HFFc6 (cell line): ENCODE measurements at places on chromosomes 6 and 20. TPM values are rescaled to one million over a fixed set of nuclear protein-coding genes. Genes with fewer than 3 reads are reported as not detected.

Gene FANCE
- 7.2 to 10.5 TPM (median 9.7 TPM) in 3 replicates for total RNA-seq

DNA sequence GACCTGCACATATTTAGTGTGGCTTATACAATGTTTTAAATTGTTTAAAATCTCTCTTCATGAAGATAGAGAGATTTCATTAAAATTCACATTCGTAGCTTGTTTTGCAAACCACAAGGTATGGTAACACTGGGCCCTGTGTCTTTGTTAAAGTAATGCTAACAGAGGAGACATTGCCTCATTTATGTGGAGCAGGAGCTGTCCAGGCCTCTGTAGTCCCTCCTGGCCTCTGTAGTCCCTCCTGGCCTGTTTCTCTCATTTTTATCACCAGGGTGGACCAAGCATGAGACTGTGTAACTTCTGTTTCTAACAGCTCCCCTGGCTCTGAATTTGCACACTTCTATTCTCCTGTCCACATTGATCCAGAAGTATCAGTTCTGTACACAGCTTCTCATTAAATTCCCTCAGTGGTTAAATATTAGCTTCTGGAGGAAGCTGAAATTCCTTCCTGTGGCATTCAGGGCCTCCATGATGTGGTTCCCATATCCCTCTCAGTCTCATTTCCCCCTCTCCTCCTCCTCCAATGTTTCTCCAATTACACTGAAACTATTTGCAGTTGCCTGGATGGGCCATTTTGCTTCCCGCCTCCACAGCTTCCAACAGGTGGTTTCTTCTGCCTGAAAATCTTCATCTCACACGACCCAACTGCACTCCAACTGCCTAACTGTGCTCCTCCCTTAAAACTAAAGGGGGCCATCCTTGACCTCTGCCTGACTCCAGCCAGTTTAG, 340.4 kb downstream of the SYNE1 start:
- H3K36me3 ChIP-seq = peaks cover 20% of the 10 kb centered on the region
- no peak for DNase-seq
- H3K27ac ChIP-seq = peak overlapping the region; percentile 34; the same call in 1 of the 2 replicates
- no peaks in the 10 kb centered on the region; the same call in 1 of the 2 replicates for H3K27me3 ChIP-seq
- H3K4me1 ChIP-seq = peaks cover 50% of the 10 kb centered on the region

Gene RAET1G
- total RNA-seq = 0.80 and 0.86 TPM in 2 replicates

Gene ATAT1
- total RNA-seq = 5.2 to 8.4 TPM (median 7.4 TPM) in 3 replicates

GRCh38 chr20:25632940-25633790, 9.4 kb upstream of the NANP start:
- peaks cover 51% of the 10 kb centered on the region for H3K4me1 ChIP-seq
- H3K4me3 ChIP-seq = peak overlapping the region; percentile 65
- DNase-seq = peak; percentile 84
- peak overlapping the region; percentile 89 for H3K27ac ChIP-seq

GRCh38 chr6:90860822-90861601, 274.1 kb upstream of the MAP3K7 start:
- H3K36me3 ChIP-seq = no peaks in the 10 kb centered on the region
- H3K4me1 ChIP-seq = no peaks in the 10 kb centered on the region; the same call in 1 of the 2 replicates
- DNase-seq = no peak

DNA sequence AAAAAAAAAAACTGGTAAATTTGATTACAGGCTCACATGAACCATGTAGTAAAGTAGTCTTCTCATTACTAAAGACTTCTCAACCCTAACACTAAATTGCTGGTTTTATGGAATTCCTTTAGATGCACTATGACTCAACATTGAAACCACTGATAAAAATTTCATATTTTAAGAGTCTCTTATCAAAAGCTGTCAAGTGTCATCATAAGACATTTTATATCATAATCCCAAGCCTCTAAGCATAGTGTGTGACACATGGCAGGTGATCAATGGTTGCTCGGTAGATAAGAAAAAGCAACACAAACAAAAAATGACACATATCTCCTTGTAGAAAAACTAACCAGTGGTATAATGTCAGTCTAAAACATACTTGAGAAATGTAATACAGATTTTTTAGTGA, 258.4 kb downstream of the RNGTT start:
- DNase-seq = peak; percentile 1
- no peaks in the 10 kb centered on the region; the same call in 1 of the 2 replicates for H3K27me3 ChIP-seq
- H3K36me3 ChIP-seq = peaks cover 5% of the 10 kb centered on the region
- H3K4me1 ChIP-seq = peaks cover 11% of the 10 kb centered on the region

GRCh38 chr6:166595949-166596348, 9.5 kb upstream of the RAMACL start:
- peaks cover 72% of the 10 kb centered on the region for H3K4me1 ChIP-seq
- peak overlapping the region; percentile 98 for H3K27ac ChIP-seq
- H3K27me3 ChIP-seq = no peaks in the 10 kb centered on the region
- H3K36me3 ChIP-seq = peaks cover 4% of the 10 kb centered on the region; the same call in 1 of the 2 replicates
- no peak for DNase-seq

- peak; percentile 49 for DNase-seq
- peaks cover 33% of the 10 kb centered on the region for H3K36me3 ChIP-seq
- peak overlapping the region; percentile 80 for H3K27ac ChIP-seq
- H3K27me3 ChIP-seq = peaks cover 11% of the 10 kb centered on the region
- H3K4me1 ChIP-seq = peaks cover 40% of the 10 kb centered on the region
These were observed 560 bp downstream of the YTHDF1 start for GRCh38 chr20:63215101-63216040.

- peaks cover 32% of the 10 kb centered on the region for H3K27me3 ChIP-seq
- no peak for DNase-seq
- peaks cover 5% of the 10 kb centered on the region for H3K4me1 ChIP-seq
- H3K36me3 ChIP-seq = no peaks in the 10 kb centered on the region
These were observed at the start of gene PPP1R14C for GRCh38 chr6:150142670-150143515. Gene PPP1R14C (plus strand): TSS chr6:150143044. CDS start chr6:150143193, 149 bp downstream.

GRCh38 chr6:7033202-7033601, 74.6 kb upstream of the RREB1 start:
- H3K4me1 ChIP-seq = no peaks in the 10 kb centered on the region
- no peak for DNase-seq
- H3K36me3 ChIP-seq = no peaks in the 10 kb centered on the region
- peaks cover 19% of the 10 kb centered on the region for H3K27me3 ChIP-seq

GRCh38 chr6:120077489-120077888, 727.9 kb upstream of the MAN1A1 start:
- DNase-seq = no peak
- H3K4me1 ChIP-seq = no peaks in the 10 kb centered on the region
- H3K4me3 ChIP-seq = no peak overlapping the region

- H3K4me1 ChIP-seq = peaks cover 15% of the 10 kb centered on the region
- no peak overlapping the region for H3K4me3 ChIP-seq
- peak; percentile 9 for DNase-seq
- peaks cover 1% of the 10 kb centered on the region; the same call in 1 of the 2 replicates for H3K27me3 ChIP-seq
These were observed 221.8 kb upstream of the FAM83B start for GRCh38 chr6:54624779-54625178.

DNA sequence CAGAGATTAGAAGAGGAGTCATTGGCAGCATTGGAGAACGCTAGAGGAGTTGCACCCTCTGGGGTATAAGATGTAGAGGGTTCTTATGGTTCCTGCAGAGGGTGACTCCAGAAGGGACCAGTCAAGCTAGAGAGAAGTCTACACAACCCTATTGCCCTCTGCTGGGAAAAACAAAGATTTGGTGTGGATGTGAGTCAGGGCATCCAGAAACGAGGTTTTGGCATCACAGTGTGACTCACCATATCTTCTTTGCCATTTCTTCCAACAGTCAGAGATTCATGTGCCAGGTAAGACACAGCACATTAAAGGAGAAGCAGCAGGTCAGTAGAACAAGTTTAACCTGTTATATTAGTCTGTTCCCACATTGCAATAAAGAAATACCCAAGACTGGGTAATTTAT, 598.8 kb downstream of the MAFB start:
- H3K36me3 ChIP-seq = no peaks in the 10 kb centered on the region; the same call in 1 of the 2 replicates
- DNase-seq = no peak
- no peaks in the 10 kb centered on the region for H3K4me1 ChIP-seq
- no peak overlapping the region for H3K27ac ChIP-seq
- no peak overlapping the region for H3K4me3 ChIP-seq

DNA sequence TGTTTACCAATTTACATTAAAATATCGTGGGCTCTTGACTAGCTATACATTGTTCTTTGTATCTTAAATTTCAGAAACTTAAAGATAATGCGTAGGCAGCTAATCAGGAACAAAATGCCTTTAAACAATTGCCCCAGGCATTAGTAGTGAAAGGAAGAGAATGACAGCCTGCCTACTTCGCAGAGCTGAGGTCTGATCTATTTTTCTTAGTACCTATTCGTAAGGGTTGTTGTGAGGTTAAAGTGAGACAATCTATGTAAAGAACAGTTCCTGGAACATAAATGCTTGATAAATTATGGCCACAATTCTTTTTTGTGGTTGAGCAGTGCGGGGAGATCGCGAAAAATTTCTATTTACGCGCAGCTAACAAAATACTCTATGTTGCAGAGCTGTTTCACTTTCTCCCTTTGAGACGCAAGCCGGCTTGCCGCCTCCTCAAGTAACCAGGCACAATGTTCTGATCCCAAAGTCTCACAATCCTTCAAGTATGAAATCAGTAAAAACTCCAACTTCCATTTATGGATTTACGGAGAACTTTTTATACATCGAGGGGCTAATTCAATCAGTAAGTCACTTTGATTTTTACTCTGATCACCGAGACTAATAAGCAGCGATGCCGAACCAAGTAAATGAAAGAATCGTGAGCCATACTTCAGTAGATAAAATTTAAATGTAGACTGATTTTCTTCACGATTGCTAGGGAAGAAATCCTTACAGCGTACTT, 878 bp upstream of the PNRC1 start:
- peaks cover 5% of the 10 kb centered on the region for H3K27me3 ChIP-seq
- peak; percentile 35 for DNase-seq
- H3K4me3 ChIP-seq = peak overlapping the region; percentile 98
- H3K4me1 ChIP-seq = peaks cover 22% of the 10 kb centered on the region
- peak overlapping the region; percentile 93 for H3K27ac ChIP-seq

DNA sequence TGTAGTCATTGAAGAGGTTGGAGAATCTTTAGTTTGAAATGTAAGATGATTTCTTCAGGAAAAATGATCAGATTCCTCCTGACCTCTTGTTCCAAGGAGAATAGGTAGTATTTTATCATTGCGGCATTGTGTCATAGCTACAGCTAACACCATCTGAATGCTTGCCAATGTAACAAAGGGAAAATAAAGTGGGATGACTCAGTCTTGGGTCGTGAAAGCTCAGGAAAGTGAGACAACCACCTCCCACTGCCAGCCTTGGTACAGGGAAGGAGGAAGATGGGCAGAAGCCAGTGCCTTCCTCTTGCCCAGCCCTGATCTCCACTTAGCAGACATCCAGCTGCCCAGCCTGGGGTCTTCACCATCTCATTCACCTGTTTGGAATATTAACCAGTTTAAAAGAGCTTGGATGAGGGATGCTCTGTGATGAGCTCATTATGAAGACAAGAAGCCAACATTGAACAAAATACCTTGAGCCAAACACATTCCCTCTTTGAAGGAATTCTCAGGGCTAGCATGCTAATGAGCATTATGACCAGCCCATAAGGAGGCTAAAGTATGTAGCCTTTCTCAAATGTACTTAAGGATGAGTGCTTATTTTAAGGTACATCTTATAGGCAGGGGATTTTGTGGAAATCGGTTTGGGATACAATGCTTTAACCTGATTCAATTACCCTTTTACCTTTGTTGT, 40.0 kb upstream of the APCDD1L start:
- DNase-seq = peak; percentile 91
- no peak overlapping the region; the same call in 1 of the 2 replicates for H3K4me3 ChIP-seq
- peaks cover 22% of the 10 kb centered on the region; the same call in 1 of the 2 replicates for H3K36me3 ChIP-seq
- peaks cover 1% of the 10 kb centered on the region for H3K27me3 ChIP-seq

DNA sequence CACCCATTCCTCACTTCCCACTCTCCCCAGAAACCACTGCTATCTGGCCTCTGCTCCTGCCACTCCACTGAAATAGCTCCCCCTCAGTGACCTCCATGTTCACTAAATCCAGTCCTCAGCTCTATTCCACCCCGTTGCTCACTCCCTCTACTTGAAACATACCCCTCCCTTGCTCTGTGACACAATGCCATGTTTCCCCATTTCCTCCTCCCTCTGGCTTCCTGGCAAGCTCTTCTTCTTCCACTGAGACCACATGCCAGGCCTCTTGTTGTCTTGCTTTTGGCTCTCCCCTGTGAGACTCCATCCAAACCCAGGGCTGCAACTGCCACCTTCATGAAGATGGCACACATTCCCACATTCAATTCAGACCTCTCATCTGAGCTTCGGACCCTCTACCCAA, 13.9 kb downstream of the TMEM151B start:
- DNase-seq = no peak
- no peaks in the 10 kb centered on the region for H3K36me3 ChIP-seq
- peaks cover 49% of the 10 kb centered on the region for H3K27me3 ChIP-seq
- H3K4me3 ChIP-seq = no peak overlapping the region

DNA sequence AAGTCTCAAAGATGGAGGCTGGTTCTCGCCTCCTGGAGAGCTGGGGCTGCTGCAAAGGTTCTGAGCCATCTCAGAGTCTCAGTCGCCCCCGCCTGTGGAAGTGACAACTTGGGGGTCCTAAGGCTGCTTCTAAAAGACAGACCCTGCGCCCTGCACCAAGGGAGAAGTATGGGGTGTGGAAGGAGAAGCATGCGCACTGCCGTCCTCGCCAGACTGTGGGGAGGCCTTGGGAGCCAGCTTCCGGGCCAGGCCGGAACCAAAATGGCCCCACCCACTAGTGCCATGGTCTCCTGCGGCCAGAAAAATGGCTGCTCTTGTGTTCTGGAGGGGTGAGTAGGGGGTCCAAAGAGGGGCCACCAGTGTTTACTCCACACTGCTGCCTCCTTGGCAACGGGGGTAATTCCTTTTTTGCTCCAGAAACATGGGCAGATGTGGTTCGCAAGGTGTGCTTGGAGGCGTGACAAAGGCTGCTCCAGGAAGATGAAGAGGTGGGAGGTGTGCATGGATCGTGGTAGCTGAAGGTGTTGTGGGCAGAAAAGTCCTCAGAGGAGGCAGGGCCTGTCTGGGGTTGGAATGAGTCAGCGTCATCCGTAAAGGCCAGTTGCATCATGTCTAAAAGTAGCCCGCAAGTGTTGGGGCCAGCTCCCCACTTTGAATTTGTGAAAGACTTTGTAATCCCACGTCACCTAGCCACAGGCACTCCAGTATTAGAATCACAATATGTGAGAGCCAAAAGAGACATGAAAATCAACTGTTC, 329.8 kb upstream of the SOX4 start:
- peaks cover 29% of the 10 kb centered on the region for H3K4me1 ChIP-seq
- no peak for DNase-seq
- H3K4me3 ChIP-seq = no peak overlapping the region
- no peak overlapping the region for H3K27ac ChIP-seq
- peaks cover 6% of the 10 kb centered on the region for H3K27me3 ChIP-seq
- H3K36me3 ChIP-seq = no peaks in the 10 kb centered on the region; the same call in 1 of the 2 replicates

DNA sequence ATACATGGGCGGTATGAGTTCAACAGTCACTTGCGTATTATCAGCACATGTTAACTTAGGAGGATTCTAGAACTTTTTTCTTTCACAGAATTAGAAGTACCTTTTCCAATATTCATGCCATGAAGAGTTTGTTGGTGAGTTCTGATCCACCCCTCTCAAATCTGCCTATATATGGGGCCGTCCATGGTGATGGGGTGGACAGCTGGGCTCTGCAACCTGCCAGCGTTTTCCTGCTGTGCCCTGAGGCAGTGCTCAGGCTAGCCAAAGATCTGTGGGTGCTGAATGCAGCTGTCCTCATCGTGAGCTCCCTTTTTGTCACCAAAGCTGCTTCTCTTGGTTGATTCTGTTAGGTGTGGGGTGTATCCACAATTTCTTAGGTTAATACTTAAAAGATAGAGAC, 88.7 kb downstream of the THBS2 start:
- peaks cover 74% of the 10 kb centered on the region for H3K4me1 ChIP-seq
- H3K27me3 ChIP-seq = peaks cover 2% of the 10 kb centered on the region
- peaks cover 44% of the 10 kb centered on the region for H3K36me3 ChIP-seq
- H3K27ac ChIP-seq = peak overlapping the region; percentile 65

Gene TMC2
- total RNA-seq = not detected in 2 replicates

Gene NFATC2
- total RNA-seq = 0.59 to 0.99 TPM (median 0.69 TPM) in 3 replicates

Gene ABT1
- total RNA-seq = 15.4 and 16.2 TPM in 2 replicates

Gene EDEM2
- 29.5 and 33.7 TPM in 2 replicates for total RNA-seq

- H3K27ac ChIP-seq = no peak overlapping the region
- H3K27me3 ChIP-seq = no peaks in the 10 kb centered on the region; the same call in 1 of the 2 replicates
- no peak overlapping the region for H3K4me3 ChIP-seq
- no peak for DNase-seq
- H3K36me3 ChIP-seq = peaks cover 18% of the 10 kb centered on the region
These were observed 20.6 kb downstream of the EPM2A start for GRCh38 chr6:145714731-145715130.
